ENCODE measurements at places on chromosomes 5 and 9.

- no peak for DNase-seq
Observed at GRCh38 chr9:4099976-4100735, 199.7 kb downstream of the GLIS3 start.

DNA sequence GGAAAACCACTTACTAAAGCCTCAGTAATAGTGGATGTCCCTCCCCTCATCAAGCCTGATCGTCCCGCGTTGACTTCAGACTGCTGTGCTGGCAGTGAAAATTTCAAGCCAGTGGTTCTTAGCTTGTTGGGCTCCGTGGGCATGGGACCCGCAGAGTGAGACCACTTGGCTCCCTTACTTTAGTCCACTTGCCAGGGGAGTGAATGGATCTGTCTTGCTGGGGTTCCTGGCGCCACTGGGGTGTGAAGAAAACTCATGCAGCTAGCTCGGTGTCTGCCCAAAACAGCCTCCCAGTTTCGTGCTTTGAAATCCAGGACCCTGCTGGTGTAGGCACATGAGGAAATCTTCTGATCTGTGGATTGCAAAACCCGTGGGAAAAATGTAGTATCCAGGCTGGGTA, 480.0 kb upstream of the IZUMO3 start:
- DNase-seq = no peak

GRCh38 chr5:57863661-57864060, 381.1 kb upstream of the ACTBL2 start:
- DNase-seq = no peak

DNA sequence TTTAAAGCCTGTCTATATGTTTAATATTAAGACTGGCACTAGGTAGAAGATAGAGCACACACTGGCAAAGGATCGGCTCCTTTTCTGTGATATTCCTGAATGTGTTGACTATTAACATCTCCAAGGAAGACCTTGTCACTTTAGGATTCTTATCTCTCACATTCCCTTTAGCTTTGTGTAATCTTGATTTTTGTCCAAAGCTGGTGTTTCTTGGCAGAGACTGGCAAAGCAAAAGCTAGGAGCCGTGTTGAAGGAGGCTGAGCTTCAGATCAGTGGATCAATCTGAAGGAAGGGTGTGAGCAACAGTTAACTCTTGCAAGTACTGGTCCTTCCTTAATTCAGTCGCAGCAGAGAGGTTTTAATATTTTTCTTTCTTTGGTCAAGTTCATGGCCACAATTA, 830.4 kb upstream of the ZNF608 start:
- DNase-seq = no peak

- no peak for DNase-seq
Observed at GRCh38 chr9:27379311-27380251, 82.6 kb upstream of the EQTN start.

DNA sequence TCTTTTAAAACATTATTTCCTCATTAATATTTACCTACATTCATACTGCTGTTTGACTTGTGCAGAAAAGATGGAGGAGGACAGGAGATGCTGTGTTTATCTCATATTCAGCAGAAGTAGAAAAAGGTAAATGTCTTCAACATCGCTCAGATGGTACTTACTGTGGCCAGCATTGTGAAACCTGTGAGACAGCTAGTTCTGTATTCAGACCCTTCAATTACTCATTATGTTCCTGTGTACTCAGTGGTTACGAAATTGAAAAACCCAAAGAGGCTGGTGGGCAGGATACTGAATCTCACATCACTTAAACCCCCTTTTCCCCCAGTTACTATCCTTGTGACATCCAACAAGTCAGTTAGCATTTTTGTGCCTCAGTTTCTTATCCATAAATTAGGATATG, 216.0 kb downstream of the KDM4C start:
- no peak for DNase-seq

DNA sequence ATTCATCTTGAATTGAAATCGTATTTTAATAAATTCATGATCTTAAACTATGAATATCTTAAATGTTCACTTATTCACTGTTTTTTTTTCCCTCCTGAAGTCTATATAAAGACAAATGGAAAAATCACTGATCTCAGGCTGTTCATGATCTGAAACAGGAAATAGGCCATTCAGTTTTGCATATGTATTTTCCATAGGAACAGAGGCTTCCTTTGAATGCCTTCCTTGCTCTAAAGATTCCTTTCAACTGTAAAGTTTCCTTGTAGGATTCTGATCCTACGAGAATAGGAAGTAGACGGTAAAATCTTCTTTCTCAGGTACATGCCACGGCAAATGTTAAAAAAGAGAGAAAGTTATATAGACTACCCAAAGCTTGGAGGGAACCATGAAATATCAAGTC, 194.4 kb upstream of the PPP1R2B start:
- DNase-seq = no peak

DNA sequence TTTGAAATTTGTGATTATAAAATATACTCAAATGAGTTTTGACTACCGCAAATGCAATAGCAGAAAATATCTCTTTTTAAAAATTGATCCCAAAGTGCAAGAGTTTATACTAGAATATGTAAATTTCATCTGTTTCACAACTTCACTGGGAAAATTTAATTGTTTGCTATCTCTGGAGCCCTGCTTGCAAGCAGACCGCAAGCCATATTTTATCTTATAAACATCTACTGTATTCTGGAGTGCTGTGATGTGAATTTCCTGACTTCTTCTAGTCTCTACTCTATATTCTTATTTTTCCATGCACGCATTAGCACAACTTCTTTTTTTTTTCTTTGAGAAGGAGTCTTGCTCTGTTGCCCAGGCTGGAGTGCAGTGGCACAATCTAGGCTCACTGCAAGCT, 98.7 kb downstream of the DROSHA start:
- no peak for DNase-seq

GRCh38 chr5:60228676-60229075, 335.1 kb upstream of the PDE4D start:
- no peak for DNase-seq

DNA sequence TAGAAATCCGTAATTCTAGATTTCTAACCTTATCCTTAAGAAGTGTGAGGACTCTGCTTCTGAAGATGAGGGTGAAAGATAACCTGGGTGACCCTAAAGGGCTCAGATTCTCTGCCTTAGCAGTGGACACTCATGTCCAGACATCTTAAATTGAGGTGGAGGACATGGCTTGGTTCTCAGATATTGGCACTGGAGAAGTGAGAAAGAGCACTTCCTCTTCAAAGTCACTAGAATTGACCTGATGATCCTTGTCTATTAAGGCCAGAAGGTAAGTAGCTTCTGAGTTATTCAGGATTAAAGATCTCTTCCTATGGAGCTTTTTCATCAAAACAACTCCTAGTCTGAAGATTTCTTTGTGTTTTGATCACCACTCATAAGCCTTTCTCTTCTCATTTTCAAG, 54.8 kb downstream of the C9 start:
- DNase-seq = no peak

- DNase-seq = no peak
Observed at GRCh38 chr5:123199527-123199926, 110.5 kb downstream of the PRDM6 start.

DNA sequence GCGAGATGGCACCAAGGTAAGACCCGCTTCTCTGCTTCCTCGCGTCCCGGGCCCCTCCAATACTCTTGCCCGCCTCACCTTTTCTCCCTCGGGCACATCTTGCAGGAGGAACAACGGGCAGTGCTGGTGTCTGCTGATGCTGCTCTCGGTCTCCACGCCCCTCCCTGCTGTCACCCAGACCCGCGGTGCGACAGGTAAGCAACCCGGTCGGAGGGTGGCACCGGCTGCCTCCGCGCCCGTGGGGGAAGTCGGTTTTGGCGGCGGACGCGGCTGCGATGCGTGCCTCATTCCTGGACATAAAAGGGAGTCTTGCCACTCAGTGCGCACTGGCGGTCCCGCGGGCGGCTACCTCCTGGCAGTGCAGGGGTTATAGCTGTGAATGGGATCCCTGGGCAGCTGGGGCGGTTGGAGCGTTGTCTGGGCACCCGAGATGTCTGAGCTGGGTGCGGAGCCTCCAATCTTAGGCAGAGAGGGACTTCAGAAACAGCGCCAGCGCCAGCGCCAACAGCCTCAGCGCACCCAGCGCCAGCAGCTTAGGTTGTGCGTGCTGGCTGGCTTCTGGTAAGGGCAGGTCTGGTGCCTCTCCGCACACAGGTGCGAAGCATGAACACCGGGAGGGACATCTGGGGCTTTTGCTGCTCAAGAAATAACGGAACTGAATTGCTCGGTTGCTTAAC, 488 bp downstream of the COL15A1 start:
- no peak for DNase-seq

GRCh38 chr9:23123048-23123632, 676.5 kb downstream of the DMRTA1 start:
- no peak for DNase-seq

DNA sequence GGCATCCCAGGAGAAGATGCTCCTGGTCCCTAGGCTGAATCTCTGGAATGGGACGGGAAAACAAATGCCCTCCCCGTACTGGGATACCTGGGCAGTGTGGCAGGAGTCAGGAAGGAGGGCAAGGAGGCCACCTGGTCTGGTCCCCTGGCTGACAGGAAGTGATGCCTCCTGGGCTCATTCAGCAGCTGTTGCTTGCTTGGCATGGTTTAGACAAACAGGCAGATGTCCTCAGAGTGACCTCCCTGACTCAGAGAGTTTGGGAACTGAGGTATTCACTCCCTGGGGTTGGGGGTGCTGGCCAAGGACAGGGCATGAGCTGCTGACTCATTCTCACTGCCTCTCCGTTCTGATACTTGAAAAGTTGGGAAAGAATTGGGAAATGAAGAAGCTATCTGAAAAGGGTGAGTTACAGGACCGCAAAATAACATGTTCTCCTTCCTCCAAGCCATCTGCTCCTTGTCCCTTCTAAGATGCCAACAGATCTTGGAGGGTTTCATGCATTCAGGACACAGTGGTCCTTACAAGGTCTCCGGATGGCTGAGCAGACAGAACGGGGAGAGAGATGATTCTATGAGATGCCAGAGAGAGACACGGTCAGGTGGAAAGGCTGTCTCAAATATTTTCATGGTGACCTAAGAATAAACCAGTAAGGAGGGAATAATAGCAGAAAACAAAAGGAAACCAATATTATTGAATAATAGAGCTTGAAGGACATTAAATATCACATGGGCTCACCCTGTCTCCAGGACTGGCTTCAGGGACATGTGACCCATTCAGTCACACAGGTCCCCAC, 534.5 kb downstream of the BNC2 start:
- peak; percentile 60 for DNase-seq

GRCh38 chr5:126543660-126544059, 51.4 kb downstream of the ALDH7A1 start:
- no peak for DNase-seq

- DNase-seq = no peak
Observed at GRCh38 chr5:67253911-67254310, 57.3 kb upstream of the CD180 start.

- no peak for DNase-seq
Observed at GRCh38 chr9:21141427-21141882, at the start of gene IFNW1. Gene IFNW1, minus strand, starts transcription at chr9:21141832. Its CDS starts 262 bp downstream, at chr9:21141570.

GRCh38 chr5:3352711-3353110, 242.9 kb upstream of the IRX1 start:
- no peak for DNase-seq

- DNase-seq = no peak
Observed at GRCh38 chr9:108642871-108643270, 212.9 kb downstream of the ACTL7B start.

GRCh38 chr5:74679966-74680365, 5.1 kb upstream of the HEXB start:
- DNase-seq = no peak

- no peak for DNase-seq
Observed at GRCh38 chr9:3080951-3081350, 237.1 kb upstream of the PUM3 start.
